ENCODE measurements at places on chromosomes 13 and 19. TPM values are rescaled to one million over a fixed set of nuclear protein-coding genes. Genes with fewer than 3 reads are reported as not detected.

Gene KLK12
- polyA plus RNA-seq: not detected

Gene PLPP2
- polyA plus RNA-seq: 0.44 TPM

Gene KISS1R
- polyA plus RNA-seq: not detected

Gene JAK3
- polyA plus RNA-seq: 5.9 TPM

Gene ZNF229
- polyA plus RNA-seq: 5.8 TPM

Gene IGFL3
- polyA plus RNA-seq: not detected

Gene MEDAG
- polyA plus RNA-seq: 8.0 TPM

Gene NLRP12
- polyA plus RNA-seq: 0.22 TPM
